ENCODE measurements at places on chromosomes 5 and 9.
A peak's percentile ranks its signal among the peaks of the same experiment; 100 is the strongest.

DNA sequence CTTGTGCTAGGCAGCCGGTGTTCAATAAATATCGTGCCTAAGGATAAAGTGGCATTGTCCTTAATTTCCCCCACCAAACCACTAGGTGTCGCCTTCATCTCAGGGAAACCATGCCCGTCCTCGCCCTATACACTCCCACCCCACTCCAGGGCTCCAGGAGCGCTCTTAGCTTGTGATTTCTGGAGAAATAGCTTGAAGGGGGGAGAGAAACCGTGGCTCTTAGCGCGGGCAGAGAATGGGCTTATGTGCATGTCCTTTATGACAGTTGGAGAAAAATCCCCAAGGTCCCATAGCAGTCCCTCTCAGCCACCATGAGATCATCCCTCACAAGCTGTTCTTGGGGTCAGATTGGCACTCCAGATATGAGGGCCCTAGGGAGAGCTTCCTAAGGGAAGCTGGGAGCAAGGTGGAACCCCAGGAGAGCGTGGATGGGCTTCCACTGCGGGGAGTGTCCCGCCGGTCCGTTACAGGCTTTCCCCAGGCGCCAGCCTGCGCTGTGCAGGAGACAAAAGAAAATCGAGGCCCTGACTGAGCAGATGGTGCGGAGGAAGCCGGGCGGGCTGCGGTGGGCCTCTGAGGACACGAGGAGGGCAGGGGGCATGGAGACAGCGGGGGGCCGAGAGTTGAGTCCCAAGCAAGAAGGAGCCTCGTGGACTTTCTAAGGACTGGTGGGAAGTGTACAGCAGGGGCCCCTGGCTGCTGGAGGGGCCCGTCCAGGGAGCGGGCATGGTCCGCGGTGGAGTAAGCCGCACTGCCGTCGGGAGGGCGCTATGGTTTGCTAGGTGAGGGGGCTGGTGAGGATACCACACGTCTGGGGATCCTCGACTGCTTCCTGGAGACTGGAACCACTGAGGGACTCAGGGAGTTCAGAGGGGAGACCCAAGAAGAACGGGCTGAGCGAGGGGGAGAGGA, 750 bp upstream of the NPR2 start:
- DNase-seq: peak; percentile 70

- no peak for DNase-seq
These were observed 1.2 kb upstream of the GARIN3 start for GRCh38 chr5:157167214-157167621.

DNA sequence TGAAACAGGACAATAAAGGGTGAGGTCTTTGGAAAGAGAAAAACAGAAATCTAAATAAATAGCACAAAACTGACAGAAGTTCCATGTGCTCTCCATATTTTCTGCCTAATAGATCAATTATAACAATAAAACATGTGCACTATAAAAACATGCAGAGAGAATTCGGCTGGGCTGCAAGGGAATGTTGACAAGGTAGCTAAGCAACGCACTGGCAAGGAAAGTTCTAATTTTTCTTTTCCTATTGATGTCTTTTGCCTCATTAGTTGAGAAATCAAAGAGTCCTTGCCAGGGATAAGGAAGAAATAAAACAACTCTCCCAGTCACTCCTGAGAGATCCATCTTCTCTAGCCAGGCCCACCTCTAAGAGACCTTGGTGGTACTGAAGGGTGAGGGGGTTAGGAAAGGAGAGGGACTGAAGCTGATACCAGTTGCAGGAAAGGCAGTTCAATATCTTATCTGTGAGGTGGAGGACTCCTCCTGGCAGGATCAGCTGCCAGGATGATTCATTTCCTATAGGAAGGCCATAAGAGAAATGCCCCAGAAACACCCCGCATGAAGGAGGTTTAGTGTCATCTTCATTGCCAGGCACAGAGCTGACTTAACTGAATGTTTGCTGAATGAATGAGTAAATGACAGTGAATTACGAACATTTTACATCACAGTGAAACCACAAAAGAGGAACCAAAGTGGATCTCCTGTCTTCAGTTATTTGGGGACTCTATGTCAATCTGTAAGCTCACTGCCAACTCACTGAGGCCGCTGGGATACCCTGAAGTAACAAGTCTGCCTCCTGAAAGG, 63.7 kb upstream of the IFNK start:
- no peak for DNase-seq

- DNase-seq: peak; percentile 35
These were observed 13.2 kb upstream of the AQP7 start for GRCh38 chr9:33415501-33416038.

DNA sequence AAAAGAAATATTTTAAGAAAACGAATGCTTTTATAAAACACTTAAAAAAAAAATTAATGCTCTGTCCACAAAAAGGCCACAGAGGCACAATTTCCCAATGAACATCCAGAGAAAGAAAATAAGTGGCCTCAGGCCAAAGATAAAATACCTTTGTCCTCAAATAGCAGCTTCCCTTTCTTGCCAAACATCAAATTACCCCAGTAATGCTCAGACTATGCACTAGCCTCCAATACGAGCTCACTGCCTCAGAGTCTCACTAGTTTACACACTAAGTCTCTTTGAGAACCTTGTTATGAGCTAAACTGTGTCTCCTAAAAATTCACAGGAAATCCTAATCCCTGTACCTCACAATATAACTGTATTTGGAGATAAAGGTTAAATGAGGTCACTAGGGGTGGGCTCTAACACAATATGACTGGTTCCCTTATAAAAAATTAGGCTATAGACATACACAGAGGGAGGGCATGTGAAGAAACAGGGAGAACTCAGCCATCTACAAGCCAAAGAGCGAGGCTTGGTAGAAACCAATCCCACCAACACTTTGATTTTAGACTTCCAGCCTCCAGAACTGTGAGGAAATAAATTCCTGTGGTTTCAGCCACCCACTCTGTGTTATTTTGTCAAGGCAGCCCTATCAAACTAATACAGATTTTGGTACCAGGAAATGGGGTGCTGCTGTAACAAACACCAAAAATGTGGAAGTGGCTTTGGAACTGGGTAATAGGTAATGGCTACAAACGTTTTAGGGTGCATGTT, 4.4 kb downstream of the MPDZ start:
- DNase-seq: no peak

DNA sequence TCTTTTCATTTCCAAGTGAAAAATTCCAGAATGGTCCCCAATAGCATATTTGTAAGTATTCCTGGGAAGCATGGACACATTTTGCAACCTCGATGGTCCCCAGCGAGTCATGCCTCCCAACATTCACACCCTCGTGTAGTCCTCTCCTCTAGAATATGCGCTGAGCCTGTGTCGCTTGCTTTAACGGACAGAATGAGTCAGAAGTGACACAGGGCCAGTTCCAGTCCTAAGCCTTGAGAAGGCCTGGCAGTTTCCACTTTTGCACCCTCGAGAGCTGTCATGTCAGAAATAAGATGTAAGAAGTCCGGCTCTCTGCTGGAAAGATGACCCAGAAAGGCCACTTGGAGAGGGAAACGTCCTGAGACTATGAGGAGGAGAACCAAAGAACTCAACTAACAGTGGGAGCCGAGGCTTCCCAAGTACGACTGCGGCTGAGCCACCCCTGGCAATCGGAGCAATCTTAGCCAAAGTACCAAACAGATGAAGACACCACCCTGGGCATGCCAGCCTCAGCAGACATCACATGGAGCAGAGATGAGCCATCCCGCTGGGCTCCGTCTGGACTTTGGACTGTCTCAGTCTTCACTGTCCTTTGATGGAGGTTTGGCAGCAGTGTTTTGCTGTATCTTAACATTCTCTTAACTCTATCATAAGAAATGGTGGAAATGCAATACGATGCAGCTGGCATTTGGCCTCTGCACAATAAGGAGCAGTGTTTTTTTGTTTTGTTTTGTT, 42.6 kb upstream of the GFPT2 start:
- no peak for DNase-seq

- no peak for DNase-seq
These were observed 14.5 kb downstream of the SLC23A1 start for GRCh38 chr5:139368613-139369012.

GRCh38 chr9:2242831-2243330, 227.7 kb downstream of the SMARCA2 start:
- DNase-seq: no peak

- DNase-seq: no peak
These were observed 32.2 kb downstream of the APTX start for GRCh38 chr9:32969270-32969669.

- no peak for DNase-seq
These were observed 42.5 kb downstream of the GTF3C4 start for GRCh38 chr9:132712753-132713152.

DNA sequence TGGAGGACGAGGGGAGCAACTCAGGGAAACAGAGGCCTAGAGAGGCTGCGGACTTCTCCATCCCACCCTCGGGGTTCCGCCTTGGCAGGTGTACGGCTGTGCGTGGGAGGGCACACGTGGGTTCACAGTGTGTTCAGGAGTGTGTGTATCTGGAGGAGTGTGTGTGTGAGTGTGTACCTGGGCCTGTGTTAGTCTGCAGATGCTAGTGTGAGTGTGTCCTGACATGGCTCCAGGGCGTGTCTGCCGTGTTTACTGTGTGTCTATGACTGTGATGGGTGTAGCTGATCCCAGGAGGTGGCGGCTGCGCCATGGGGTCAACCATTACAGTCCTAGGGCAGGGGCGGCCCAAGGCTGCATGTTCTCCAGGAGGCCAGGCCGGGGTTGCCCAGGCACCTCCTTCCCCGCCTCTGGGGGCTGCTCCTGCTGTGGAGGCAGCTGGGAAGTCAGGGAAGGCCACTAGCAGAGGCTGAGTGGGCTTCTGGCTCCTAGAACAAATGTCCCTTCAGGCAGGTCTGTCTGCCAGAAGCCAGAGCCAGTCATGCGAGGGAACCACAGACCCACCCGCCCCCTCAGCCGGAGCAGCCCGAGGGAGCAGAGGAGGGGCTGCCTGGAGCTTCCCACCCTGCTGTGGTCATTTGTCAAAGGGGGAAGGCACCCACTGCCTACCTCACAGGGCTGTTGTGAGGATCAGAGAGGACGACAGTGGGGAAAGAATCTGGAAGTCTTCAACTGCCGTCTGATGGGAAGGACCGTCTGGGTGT, 21.4 kb downstream of the CRB2 start:
- DNase-seq: peak; percentile 60

GRCh38 chr9:101668421-101668820, 70.0 kb downstream of the GRIN3A start:
- DNase-seq: no peak

- no peak for DNase-seq
These were observed 571.8 kb upstream of the CDH18 start for GRCh38 chr5:20559845-20560244.

- DNase-seq: no peak
These were observed 615.0 kb downstream of the HINT1 start for GRCh38 chr5:130549884-130550561.

DNA sequence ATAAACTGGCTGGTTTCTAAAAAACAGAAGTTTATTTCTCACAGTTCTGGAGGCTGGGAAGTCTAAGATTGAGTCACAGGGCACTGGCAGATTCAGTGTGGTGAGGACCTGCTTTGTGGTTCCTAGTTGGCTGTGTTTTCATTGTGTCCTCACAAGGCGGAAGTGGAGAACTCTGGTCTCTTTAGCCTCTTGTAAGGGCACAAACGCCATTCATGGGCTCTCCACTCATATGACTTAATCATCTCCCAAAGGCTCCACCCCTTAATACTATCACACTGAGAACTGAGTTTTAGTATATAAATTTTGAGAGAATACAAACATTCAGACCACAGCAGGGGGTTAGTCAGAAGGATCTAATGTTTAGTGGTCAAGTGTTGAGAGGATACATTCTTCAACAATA, 208.2 kb downstream of the SEC61B start:
- DNase-seq: no peak

DNA sequence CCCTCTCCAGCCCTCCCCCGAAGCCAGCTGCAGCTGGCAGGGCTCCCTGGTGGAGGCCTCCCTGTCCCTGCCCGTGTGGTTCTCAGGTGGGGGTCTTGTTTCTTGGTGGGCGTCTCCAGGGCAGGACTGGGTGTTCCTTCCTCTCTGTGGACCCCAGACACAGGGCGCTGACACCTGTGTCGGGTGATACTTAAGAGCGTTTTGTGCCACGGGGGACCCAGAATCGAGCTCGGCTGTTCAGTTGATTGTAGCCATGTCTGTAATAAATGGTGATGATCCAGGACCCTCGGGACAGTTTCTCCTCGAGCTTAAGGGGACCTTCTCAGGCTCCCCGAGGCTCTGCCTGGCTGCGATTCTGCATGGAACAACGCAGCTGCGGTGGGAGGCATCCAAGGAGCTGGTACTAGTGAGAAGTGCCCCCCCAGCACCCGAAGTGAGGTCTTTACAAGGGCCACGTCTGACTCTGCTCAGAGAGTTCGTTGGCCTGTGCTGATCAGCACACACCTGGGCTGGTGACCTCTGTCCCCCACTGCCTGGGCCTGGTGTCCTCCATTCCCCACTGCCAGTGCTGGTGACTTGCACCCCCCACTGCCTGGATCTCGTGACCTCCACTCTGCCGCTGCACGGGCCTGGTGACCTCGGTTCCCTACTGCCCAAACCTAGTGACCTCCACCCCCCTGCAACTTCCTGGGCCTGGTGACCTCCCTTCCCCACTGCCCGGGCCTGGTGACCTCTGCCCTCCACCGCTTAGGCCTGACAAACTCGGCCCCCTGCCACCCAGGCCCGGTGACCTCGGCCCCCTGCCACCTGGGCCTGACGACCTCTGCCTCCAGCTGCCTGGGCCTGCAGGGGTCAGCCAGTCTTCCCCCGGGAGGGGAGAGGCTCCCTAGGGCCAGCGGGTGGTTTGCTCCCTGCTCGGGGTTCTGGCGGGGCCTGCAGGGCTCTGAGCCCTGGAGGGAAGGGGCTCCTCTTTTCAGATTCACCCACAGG, 36.0 kb downstream of the NDUFS6 start:
- no peak for DNase-seq

DNA sequence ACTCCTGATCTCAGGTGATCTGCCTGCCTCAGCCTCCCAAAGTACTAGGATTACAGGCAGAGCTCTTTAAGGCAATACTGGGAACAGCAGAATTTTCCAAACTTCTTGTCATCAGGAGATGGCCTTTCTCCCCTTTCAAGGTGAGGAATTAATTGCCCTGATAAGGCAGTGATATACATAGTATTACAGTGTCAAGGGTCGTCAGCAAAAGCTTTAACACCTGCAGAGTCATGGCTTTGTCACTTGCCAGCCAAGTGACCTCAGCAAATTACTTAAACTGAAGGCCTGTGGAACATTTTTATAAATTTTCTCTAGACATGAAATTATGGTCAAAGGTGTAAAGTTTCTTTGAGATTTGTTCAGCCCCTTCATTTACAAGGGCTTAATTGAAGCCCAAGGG, 59.5 kb downstream of the FBXO38 start:
- no peak for DNase-seq

All from nucleus accumbens (tissue), 56 donors.